CD4-positive, alpha-beta T cell treated with Interleukin-15 for 1 hour (primary cell): ENCODE measurements at places on chromosomes 16 and 17.
A peak's percentile ranks its signal among the peaks of the same experiment; 100 is the strongest.

DNA sequence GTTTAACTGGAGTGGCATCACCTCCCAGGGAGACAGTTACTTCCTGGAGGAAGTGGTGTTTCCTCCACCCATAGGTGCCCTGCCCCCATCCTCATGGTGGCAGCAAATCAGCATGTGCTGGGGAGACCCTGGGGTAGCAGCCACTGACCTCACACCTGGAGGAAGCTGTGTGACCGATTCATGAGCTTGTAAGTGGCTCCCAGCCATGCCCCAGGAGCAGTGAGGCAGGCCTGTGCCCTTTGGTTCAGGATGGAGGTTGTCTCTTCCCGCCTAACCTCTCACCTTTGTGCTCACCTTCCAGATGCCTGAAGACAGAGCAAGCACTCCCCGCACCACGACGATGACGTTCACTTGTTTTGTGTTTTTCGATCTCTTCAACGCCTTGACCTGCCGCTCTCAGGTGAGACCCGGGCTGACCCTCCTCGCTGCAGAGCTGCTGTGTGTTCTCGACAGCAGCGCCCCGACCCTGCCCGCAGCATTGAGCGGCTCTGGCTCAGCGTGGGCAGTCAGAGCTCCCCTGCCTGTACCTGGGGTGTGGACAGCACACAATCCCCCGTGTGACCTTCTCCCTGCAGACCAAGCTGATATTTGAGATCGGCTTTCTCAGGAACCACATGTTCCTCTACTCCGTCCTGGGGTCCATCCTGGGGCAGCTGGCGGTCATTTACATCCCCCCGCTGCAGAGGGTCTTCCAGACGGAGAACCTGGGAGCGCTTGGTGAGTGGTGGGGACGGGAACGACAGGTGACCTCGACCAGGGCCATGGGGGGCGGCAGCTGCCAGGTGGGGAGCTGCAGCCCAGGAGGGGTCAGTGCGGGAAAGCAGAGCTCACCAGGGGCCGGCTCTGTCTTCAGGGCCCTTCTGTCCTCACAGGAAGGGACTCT is 42.8 kb downstream of the MEAK7 start:
- no peak for DNase-seq

- no peak for DNase-seq
Observed at GRCh38 chr16:76524356-76524755, 247.2 kb downstream of the CNTNAP4 start.

GRCh38 chr17:78092794-78093324 is 35.7 kb downstream of the TMC6 start:
- no peak for DNase-seq

- no peak for DNase-seq
Observed at GRCh38 chr17:37413875-37414519, 7.3 kb downstream of the TADA2A start.

GRCh38 chr17:62854098-62854680 is 46.1 kb upstream of the MARCHF10 start:
- no peak for DNase-seq

DNA sequence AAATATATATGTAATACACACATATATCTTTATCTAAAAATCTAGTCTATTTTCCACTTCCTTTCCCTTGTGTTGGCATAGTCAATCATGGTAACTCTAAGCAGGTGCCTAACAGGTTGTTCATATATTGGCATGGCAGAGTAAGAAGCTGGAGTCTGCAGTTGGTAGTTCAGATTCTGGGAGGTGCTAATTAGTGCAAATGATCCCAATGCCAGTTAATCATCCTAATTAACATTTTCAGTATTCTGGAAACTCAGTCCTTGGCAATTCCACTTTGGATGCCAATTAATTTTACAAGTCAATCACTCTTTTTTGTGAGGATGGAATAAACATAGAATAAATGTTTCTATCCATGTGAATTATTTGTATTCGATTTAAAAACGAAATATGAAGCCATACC is 863.7 kb upstream of the SOX9 start:
- no peak for DNase-seq

GRCh38 chr17:45688353-45688752 is 95.8 kb upstream of the CRHR1 start:
- DNase-seq: no peak

- DNase-seq: no peak
Observed at GRCh38 chr16:3873482-3874173, 6.9 kb downstream of the CREBBP start.

DNA sequence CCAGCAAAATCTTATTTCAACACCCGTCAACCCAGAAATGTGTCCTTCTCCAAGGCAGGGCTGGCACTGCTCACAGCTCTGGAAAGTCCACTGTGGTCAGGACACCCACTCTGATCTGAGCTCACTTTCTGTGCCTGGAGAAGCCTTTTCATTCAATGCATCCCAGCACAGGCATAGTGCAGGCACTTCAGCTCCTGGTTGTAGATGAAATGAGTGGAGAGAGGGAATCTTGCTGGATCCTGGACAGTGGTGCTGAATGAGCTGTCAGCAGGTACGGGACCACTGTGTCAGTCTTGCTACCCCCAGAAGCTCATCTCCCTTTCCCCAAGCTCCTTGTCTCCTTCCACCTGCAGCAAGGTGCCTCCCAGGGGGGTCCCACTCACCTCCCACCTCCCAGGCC is 86.1 kb upstream of the SALL1 start:
- no peak for DNase-seq

- no peak for DNase-seq
Observed at GRCh38 chr17:45970659-45971058, 28.4 kb upstream of the STH start.

GRCh38 chr17:51995797-51996403 is 162.6 kb downstream of the CA10 start:
- no peak for DNase-seq

- DNase-seq: no peak
Observed at GRCh38 chr17:29257756-29258155, 11.1 kb downstream of the CRYBA1 start.

- DNase-seq: no peak
Observed at GRCh38 chr17:16325964-16326363, 27.3 kb downstream of the CENPV start.

- no peak for DNase-seq
Observed at GRCh38 chr17:78825696-78826095, 14.9 kb downstream of the USP36 start.

- DNase-seq: peak; percentile 34
Observed at GRCh38 chr17:752620-753219, 656 bp upstream of the GEMIN4 start.

DNA sequence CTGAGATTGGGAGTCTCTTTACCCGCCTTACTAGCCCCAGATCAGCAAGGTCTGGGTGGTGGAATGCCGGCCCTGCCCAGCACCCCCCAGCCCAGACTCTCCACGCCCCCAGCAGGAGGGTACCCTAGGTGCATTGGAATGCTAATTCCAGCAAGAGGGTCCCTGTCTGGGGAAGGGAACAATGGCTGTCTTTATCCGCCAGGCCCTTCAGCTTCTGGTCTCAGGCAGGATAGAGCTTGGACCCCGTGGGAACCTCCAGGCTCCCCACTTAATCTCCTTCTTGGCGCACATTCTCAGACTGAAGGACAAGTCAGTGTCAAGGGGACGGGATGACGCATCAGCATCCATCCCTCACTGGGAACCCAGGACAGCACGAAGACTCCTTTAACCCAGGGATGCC is 85.1 kb downstream of the LITAF start:
- no peak for DNase-seq

DNA sequence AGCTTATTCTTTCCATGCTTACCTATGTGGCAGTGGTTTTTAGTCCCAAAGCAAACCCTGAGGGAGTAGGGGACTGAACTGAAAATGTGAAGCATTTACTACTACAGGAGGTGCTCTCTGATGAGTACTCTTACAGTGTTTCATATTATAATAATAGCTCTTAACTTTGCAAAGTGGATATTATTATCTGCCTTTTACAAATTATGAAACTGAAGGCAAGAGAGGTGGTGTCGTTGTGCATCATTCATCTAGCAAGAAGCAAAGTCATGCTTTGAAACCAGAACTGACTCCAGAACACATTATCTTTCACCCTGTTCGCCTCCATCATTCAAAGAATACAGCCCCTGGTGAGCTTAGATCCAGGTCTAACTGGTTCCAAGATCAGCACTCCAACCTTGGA is 8.2 kb upstream of the KCNH6 start:
- no peak for DNase-seq

DNA sequence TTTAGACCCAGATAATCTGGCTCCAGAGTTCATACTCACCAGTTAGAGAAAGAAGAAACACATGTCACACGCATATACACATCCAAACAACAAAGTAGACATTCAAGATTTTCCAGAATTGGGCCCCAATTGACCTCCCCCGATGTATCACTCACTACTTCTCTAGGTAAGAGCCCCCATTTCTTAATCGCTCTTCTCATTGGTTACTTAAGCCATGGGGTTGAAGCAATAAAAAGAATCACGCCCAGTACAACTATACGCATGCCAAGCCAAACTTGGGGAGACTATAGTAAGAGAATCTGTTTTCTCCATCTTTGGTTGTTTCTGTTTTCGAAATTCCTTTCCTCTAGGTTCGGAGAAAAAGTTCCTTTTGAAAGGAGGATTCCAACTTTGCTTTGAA is 565 bp downstream of the DDX52 start:
- no peak for DNase-seq

DNA sequence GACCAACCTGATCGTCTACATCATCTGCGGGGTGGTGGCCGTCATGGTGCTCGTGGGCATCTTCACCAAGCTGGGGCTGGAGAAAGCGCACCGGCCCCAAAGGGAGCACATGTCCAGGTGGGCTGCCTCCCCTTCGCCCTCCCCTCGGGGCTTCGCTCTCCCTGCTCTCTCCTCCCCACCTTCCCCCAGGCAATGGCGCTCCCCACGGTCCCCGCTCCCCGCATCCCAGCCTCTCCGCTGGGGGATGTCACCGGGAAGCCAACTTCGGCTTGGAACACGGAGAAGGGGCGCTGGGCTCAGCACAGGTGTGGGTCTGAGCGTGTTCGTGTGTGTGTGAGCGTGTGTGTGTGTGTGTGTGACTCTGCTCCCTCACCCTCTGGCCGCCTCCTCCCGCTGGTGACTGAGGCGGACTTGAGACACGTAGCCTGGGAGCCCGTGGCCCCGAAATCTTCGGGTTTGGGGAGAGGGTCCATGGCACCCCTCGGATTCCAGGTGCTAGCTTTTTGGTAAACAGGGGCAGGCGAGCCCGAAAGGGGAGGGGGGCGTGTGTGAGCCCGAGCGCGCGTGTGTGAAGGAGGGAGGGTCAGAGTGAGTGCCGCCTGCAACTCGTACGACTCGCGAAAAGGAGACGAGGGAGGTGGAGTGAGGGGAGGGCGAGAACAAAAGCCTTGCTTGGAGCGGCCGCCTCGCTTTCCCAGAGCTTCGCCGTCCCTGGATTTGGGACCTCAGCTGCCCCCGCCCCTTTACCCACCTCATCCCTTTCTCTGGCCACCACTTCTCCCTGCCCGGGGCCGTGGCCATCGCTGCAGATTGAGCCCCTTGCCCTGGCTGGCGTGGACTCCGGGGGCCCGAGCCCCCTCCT is 1.3 kb downstream of the SHISA9 start:
- DNase-seq: no peak

- no peak for DNase-seq
Observed at GRCh38 chr17:31595666-31596381, 204.3 kb downstream of the RAB11FIP4 start.

- no peak for DNase-seq
Observed at GRCh38 chr17:29911641-29912177, 18.3 kb downstream of the SSH2 start.

DNA sequence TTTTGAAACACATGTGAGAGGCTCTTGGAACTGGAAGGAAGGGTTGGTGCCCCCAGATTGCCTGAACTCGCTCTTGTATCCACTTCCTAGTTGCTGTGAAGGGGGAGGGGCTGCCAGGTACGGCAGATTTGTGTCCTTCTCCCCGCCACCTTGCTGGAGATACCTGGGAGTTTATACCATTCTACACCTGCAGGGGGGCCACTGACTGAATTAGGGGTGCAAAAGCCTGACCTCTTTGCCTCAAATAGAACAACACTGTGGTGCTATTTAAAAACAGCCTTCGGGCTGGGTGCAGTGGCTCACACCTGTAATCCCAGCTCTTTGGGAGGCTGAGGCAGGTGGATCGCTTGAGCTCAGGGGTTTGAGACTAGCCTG is 35.1 kb upstream of the IL34 start:
- no peak for DNase-seq

DNA sequence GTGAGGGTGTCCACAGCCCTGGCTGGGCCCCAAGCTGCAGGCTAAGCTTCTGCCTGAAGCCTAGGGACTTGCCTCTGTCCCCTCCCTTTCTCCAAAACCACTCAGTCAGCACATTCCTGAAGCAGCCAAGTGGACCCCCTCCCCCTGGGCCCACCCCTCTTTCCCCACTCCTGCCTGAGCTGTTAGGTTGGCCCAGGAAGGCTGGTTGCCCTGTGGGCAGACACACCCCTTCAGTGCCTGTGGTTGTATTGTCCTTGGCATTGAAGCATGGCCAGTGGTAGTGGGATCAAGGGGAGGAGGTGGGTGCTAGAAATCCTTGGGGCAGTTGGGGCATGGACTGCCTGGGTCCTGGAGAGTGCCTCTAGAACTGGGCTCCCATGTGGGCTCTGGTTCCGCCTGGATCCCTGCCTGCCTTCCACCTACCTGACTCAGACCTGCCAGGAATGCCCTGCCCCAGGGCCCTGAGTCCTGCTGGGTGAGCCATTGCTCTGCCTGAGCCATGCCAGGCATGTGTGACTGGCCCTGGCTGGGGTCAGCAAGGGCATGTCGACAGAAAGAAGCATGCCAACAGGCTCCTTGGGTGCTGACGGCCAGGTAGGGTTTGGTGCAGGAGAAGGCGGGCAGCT is 2.1 kb downstream of the TRAF4 start:
- DNase-seq: no peak

GRCh38 chr17:74212209-74212912 is 1.0 kb upstream of the TTYH2 start:
- DNase-seq: no peak

- peak; percentile 95 for DNase-seq
Observed at GRCh38 chr17:58344047-58344790, 7.8 kb downstream of the SUPT4H1 start.

- no peak for DNase-seq
Observed at GRCh38 chr17:36859706-36860105, 77.6 kb upstream of the LHX1 start.

GRCh38 chr17:8747742-8748141 is 3.1 kb upstream of the CCDC42 start:
- no peak for DNase-seq

DNA sequence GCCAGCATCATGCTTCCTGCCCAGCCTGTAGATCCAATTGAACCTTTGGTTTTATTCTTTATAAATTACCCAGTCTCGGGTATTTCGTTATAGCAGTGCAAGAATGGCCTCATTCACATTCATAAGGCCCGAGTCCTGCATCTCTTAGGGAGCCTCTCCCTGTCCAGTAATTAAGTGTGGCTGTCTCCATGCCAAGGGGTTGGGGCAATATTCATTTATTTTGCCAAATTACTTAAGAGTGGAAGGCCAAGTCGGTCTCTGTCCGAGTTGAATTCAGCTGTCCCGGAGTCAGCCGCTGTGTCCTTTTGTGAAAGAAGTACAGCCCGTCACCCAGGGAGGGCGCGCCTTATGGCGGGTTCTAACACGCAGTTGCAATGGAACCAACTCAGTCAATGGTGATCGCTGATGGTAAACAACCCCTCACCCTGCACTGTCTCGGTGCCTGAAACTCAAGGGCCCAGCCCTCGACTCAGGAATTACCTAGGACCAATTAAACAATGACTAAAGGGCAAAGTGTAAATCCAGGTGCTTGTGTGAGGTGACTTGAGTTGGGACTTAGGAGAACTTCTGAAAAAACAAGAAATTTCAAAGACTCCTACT is 22.2 kb downstream of the KIAA0513 start:
- DNase-seq: no peak
